SK-N-SH treated with all-trans-retinoic acid at 6 μM for 48 hours (cell line): ENCODE measurements at places on chromosomes 16 and 17.

DNA sequence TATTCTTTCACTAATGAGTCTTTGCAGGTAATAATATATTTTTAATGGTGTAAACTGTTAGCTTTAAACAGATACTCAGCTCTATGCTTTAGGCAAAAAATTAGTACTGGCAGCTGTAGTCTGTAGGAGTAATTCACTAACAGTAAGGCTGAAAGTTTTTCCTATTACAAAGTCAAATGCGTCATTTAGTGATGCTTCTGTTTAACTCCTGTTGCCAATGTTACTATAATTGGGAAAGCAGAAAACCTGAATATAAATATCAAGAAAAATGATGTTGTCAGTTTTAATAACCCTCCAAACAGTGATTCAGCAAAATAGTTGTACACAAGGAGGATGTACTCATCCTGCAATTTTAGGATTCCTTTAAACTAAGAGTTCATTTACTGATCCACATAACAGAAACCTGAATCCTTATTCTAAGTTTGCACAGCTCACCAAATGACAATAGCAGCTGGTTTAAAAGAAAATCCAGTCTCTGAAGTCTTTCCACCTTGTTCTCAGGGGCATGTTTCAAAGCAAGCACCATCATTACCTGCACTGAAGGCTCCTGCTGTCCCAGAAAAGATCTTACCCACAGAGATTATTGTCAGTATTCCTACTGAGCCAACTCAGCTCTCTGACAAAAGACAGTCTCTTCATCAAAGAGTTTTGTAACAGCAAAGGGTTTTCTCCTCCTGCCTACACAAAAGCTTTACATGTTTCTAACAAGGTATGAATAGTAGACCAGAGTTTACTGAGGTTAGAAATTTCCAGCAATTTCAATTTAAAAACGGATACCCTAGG, 4.2 kb downstream of the CDR2 start:
- ATAC-seq = peak; percentile 58

GRCh38 chr17:4947010-4947410, 1.3 kb downstream of the PFN1 start:
- ATAC-seq = no peak

DNA sequence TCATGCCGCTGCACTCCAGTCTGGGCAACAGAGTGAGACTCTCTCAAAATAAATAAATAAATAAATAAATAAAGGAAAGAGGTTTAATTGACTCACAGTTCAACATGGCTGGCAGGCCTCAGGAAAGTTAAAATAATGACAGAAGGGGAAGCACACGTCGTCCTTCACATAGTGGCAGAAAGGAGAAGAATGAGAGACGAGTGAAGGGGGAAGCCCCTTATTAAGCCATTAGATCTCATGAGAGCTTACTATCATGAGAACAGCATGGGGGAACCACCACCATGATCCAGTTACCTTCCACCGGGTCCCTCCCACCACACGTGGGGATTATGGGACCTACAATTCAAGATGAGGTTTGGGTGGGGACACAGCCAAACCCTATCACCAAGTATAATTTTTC, 54.5 kb downstream of the PAFAH1B1 start:
- ATAC-seq = no peak

- no peak for ATAC-seq
Measured at GRCh38 chr17:78725448-78726021, 56.5 kb downstream of the CYTH1 start.

- ATAC-seq = no peak
Measured at GRCh38 chr17:73465130-73465952, 153.5 kb upstream of the CDC42EP4 start.

DNA sequence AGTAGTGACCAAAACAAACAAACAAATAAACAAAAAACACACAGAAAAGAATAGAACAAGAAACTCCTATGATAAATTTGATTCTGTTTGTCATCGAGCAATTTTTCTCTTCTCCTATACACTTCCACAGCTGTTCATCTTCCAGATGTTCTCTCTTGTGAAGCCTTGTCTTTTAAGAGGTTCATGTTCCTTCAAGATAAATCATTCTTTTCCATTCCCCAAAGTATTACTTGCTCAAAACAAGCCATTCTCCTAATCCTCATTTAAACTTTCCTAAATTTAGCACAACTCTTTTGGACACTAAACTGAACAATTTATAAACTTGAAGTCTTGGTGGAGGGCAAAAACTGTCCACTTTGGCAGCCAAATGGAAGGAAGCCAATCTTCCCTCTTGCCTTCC, 103.3 kb downstream of the ABCA8 start:
- ATAC-seq = no peak
